NCI-H2107 (cell line): ENCODE measurements at places on chromosomes 7 and 10.

DNA sequence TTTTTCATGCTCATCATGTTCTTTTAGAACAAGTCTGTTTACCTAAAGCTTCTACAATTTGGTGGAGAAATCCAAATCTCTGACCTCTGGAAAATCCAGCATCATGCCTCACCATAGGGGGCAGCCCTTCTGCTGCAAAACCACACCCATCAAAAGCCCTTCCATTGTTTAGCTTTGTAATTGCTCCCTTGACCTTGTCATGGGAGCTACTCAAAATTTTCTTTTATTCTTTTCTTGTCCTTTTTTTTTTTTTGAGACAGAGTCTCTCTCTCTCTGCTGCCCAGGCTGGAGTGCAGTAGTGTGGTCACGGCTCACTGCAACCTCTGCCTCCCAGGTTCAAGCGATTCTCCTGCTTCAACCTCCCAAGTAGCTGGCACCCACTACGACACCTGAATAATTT, 234.4 kb downstream of the NEBL start:
- no peak for DNase-seq

DNA sequence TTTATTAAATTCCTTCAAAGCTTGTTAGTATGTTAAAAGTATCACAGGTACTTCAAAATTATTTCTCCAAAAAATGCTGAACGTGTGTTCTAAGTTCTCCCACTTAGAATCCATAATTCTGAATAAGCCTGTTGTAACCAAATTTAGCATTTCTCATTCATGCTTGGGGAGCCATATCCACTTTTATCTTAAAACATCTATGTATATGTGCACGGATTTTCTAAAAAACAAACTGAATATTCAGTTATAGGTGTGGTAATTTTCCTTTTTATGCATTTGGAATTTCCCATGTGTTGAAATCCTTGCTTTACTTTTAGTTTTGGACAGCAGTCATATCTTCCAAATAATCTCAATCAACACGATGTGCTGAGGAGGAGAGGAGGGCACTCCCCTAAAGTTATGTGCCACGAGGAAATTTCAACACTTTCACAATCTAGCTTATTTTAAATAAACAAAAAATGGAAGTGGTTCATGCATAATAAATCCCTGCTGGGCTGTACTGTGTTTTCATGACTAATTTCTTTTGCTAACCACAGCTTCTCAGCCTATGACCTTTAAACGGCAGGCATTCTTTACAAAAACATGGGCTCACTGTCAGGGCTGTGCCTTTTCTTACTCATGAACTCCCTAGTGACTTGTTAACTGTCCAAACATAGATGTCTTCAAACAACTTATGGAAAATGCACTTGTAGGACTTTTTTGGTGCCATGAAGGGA, 380.3 kb upstream of the SEMA3C start:
- peak; percentile 14 for DNase-seq

- no peak for DNase-seq
Observed at GRCh38 chr10:80458638-80459037, 4.5 kb downstream of the TSPAN14 start.

DNA sequence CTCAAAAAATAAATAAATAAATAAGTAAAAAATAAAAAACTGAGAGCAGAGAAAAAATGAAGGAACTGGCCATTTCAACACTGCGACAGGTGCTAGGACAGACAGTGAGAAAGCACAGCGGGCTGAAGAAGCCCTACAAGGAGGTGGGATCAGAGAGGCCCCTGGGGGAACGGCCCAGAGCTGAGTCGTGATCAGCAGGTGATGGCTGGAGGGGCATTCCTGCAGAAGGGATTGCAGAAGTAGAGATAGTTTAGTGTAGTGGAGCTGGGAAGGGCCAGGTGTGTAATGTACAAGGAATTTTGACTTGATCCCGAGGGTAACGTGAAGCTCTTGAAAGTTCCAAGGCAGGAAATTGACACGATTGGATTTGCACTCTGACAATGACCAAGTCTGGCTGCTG, 112.1 kb downstream of the CUL2 start:
- DNase-seq, result no peak

DNA sequence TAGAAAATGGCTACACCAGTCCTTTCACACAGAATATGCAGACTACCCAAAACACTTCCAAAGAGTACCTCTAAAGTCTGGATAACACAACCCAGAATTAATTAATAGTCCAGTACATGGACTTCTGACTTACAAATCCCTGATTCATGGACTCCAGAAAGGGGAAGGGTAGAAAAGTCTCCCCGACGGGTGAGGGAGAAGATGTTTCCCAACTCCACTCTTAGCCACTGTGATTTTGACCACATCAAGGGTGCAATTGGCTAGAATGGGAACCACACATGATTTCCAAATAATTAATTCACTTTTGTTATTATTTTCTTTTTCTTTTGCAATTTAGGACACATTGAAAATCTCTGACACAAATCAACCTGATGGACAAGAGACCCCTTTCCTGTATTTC, 1.4 kb downstream of the TMEM130 start:
- DNase-seq, result no peak

DNA sequence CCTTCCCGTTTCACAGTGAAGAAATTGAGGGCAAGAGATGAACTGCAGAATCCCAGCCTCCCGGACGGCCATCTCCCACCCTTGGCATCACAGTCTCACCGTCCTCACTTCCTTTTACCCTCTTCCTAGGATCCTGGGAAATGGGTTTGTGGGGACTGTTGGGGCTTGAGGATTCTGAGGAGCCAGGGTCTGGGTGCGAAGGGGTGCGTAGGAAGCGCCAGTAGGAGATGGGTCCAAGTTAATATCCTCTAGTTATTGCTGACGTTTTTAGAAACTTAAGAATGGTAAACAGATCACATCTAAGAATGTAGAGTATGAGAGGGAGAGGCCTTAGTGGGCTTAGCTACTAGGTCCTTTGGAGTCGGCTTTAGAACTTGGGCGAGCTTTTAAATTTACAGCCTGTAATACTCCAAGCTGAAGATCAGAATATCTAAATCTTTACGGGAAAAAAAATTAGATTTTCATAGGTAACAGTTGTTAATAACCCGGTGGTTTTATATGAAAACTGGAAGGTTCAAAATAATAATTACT, 696 bp downstream of the MALSU1 start:
- DNase-seq, result no peak

GRCh38 chr7:4882169-4883032, 1.1 kb downstream of the RADIL start:
- no peak for DNase-seq

GRCh38 chr7:99669782-99670181, 10.0 kb downstream of the CYP3A5 start:
- no peak for DNase-seq

- no peak for DNase-seq
Observed at GRCh38 chr7:147400221-147400689, 1190.3 kb upstream of the C7orf33 start.

DNA sequence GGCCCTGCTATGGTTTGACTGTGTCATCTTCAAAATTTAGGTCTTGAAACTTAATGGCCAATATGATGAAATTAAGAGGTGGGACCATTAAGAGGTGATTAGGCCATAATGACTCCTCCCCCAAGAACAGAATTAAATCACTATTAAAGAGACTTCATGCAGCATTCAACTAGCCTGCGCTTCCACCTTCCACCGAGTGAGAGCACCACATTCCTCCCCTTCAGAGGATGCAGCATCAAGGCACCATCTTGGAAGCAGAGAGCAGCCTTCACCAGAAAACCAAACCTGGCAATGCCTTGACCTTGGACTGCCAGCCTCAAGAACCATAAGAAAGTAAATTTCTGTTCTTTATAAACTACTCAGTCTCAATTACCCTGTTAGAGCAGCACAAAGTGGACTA, 371.1 kb upstream of the NFE2L3 start:
- no peak for DNase-seq

DNA sequence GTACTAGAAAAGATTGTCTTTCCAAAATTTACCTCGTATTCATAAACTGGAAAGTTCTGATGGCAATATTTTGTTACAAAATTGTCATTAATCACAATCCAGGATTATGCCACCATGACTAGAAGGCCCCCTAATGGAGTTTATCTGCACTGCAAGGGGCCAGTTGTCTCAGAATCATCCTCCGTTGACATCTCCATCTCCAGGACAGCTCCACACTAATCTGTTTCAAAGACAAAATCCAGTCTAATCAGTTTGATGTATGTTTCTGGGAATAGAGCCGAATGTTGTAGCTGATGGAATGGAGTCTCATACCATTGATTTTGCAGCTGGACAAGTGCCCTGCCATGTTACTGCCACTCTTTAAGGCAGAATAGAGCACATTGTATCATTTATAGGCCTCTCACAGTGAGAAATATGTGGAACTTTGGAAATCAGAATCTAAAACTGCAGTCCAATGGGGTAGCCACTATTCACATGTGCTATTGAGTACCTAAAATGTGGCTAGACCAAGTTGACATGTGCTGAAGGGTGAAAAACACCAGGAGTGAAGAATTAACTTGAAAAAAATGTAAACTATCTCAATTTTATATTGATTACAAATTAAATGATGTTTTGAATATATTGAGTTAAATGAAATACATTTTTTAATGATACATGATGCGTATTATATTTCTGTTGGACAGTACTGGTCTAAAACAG, 38.3 kb upstream of the TOMM7 start:
- no peak for DNase-seq

GRCh38 chr10:77291596-77292505, 345.8 kb downstream of the KCNMA1 start:
- DNase-seq, result no peak

DNA sequence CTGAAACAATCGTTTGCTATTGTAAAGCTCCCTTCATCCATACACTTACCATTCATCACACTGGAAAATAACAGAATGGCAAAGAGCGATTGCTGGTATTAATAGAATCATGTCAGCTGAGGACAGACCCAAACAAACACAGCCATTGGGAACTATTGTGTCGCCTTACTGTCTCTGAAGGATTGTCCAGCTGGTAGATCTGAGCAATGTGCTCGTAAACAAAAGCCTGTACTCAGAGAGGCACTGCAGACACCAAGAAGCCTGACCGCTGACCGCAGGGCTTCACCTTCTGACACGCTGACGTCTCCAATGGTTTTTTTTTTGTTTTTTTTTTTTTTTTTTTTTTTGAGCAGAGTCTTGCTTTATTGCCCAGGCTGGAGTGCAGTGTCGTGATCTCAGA, 151.0 kb upstream of the FRMD4A start:
- DNase-seq, result no peak

DNA sequence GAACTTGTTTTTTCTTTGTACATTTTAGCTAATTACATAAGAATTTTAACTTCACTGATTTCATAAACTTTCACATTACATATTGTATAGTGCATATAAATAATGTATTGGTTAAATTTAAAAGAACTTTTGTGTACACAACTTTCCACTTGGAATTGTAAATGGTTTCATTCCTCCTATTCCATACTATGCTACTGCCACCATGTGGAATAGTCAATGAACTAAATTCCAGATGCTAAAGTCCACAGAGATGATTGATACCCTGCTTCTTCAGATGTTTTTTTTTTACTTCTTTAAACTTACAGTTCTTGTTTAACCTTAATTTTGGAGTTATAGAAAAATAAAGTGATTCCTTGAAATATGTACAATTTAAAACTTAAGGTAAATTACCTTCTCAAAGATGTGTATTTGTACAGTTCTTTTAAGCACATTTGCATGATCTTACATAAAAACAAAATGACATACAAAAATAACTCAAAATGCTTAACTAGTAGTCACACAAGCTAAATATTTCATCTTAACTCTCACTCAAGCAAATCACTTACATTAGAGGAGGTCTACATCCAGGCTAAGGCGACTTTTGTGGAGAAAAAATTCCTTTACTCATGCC, 247.6 kb upstream of the HGF start:
- DNase-seq, result no peak

DNA sequence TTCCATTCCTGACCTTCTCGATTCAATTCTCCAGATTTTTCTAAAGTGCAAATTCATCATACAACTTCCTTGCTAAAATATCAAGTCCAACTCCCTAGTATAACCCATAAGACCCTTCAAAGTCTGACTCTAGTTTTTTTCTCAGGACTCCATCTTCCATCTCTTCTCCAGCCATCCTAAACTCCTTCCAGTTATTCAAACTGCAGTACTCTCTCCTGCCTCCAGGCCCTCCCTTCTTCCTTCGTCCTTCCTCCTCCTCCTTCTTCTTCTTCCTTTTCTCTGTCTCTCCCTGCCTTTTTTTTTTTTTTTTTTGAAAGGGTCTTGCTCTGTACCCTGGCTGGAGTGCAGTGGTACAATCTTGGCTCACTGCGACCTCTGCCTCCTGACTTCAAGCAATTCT, 111.9 kb downstream of the RELN start:
- no peak for DNase-seq

DNA sequence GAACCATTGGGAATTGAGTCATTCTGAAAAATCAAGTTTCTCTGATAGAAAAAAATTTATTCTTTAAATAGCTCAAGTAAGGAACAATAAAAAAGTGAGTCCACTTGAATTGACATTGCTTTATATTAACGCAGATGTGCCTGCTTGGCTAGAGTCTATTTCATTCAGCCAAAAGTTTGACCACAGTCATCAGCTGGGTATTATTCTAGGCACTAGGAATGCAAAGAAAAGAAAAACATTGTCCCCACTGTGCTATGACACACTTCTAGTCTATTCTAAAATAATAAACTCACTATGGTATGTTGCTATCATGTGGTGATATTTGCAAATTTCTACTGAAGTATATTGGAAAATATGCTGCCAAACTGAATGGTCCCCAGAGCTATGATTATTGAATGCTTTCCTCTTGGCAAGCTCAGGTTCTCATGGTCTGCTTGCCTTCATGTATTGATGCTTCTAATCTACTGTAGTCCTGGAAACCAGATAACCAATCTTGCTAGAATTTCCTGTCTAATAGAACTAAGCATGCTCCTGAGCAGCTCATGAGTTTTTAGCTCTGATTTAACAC, 8.3 kb downstream of the SFRP4 start:
- no peak for DNase-seq

GRCh38 chr7:33487998-33488682, 358.8 kb downstream of the BBS9 start:
- DNase-seq, result no peak

DNA sequence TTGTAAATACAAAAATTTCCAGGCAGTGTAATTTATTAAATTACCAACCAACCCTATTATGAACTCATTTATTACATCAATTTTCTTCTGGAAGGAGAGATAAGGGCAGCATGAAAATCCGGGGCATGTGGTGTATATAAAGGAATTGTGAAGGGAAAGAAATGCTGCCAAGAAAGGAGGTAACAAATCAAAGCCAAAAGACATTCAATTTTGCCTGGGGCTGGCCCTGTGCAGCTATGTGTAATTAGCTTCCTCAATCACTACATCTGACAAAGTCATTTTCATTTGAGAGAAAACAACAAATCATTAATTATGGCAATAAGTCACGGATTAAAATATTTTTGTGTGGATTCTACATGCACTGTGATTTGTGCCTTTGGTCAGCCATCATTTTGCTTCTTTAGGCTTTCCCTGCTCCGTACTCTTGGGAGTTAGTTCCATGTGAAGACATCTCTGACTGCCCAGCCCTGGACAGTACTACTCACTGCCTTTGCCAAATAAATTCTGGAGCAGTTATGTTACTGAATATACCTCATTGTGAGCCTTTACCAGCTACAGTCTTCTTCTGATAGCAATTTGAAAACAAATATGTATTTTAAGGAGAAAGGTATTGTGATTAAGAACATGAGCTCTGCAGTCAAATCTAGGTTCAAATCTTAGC, 191.7 kb downstream of the RELN start:
- no peak for DNase-seq
